NCI-H226 (cell line): ENCODE measurements at places on chromosomes 11 and 22.
A peak's percentile ranks its signal among the peaks of the same experiment; 100 is the strongest.

DNA sequence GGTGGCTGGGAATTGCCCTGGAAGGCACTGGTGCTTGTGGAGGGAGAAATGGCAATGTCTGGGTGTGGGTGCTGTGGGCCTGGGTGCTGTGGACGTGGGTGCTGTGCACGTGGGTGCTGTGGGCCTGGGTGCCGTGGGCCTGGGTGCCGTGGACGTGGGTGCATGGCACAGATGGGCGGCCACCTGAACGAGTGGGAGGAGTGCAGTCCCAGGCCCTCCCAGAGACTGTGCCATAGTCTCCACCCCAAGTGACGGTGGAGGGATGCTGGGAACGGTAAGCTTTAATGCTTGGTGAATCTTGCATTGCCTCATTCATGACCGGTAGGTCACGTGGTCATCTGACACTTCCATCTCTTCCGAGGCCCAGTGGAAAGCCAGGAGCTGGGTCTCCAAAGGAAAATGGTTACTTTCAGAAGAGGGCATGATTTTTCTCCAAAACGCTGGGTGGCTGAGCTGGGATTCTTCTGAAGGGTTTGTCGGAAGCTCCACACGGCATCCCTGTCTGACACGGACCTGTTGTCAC is 28.8 kb upstream of the BRSK2 start:
- no peak for DNase-seq

GRCh38 chr11:45748801-45749200 is 56.1 kb upstream of the SLC35C1 start:
- DNase-seq, result peak; percentile 23

DNA sequence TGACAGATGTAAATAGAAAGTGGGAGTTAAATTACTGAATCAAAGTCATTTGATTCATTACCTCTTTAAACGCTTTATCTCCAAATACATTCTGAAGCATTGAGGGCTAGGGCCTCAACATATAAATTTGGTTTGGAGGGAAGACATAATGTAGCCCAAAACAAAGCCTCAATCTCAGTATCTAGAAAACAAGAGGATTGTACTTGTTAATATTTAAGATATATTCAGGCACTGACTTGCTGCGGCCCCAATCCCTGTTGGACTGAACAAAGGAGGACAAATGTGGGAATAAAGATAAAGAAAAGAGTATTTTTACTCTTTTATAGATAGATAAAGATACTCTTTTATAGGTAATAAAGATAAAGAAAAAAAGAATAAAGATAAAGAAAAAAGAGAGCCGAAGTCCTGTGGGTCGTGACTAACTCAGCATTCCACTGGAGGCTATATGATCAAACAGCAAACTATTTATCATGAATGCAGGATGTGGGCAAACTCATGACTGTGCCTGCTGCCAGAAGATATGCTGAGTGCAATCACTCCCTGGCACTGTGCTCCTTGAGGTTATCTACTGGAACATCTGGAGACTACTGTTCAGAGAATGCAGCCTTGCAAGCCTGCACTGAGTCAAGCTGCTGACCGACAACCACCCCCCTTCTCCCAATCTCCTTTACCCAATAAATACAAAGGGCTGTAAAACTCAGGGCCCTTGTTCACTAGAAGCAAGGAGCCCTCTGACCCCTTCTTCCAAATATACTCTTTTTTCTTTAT is 6.9 kb downstream of the OR10V1 start:
- peak; percentile 98 for DNase-seq

DNA sequence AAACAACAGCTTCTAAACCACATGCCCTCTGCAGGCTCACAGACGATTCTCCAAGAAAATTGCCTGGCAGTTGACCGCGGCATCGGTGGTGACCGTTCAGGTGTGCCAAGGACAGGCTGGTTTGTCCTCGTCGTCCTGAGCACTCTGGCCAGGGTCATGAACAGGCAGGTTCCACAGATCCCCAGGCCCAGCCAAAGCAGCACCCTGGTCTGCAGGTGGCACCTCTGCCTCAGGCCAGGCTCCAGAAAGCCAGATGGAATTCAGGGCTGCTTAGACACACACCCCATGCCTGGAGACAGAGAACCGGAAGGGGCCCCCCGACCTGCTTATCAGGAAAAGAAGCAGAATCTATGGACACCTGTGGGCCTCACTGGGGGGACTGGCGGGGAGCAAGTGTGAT is 338.7 kb downstream of the BRD1 start:
- DNase-seq, result no peak

DNA sequence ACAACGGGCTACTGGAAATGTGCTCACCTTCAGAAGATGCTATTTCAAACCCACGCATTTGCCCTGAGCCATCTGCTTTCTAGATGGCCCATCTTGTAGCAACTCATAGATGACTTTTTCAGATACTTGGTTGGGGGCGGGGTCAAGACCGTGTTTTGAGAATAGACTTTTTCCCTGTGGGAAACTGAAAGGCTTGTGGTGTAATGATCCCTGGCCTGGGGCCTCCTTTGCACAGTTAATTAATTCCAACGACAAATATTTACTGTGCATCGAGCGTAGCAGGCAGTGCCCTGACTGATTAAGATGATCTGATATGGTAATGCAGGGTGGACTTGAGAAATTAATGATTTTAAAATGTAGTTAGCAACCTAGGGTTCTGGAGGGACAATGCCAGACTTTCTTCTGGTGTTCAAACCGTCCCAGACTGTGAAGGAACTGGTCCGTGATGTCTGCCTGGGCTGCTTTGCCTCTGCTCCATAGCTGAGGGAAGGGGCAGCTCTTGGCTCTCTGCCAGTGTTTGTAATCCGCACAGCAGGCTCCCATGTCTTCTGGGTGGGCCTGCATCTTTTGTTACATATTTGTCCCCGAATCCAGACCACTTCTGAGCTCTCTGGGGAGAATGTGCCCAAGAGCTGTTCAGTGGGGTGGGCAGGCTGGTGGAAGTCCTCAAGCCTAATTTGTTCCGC is 84.8 kb downstream of the ADAMTS15 start:
- no peak for DNase-seq

DNA sequence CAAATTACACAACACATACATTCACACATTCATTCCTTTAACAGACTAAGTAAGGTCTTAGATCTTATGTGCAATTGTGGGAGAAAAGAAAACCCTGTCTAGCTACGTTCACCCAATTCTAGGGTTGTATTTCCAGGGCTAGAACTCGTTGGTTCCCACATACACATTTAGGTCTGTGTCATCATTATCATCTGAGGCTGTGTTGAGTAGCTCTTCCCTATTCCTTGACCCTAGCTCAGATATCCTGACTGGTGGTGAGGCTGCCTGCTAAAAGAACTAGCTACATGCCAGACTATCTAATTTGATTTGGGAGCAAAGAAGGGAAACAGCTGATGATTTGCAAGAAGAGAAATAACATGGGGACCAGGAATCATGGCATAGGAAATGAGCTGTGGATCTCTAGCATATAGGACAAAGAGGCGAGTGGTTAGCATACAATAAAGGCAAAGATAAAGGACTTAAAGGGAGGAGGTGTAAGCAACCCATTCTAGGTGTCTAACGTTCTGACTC is 27.5 kb upstream of the OR10G7 start:
- DNase-seq, result no peak

- no peak for DNase-seq
Measured at GRCh38 chr11:91913407-91913806, 311.2 kb upstream of the FAT3 start.

DNA sequence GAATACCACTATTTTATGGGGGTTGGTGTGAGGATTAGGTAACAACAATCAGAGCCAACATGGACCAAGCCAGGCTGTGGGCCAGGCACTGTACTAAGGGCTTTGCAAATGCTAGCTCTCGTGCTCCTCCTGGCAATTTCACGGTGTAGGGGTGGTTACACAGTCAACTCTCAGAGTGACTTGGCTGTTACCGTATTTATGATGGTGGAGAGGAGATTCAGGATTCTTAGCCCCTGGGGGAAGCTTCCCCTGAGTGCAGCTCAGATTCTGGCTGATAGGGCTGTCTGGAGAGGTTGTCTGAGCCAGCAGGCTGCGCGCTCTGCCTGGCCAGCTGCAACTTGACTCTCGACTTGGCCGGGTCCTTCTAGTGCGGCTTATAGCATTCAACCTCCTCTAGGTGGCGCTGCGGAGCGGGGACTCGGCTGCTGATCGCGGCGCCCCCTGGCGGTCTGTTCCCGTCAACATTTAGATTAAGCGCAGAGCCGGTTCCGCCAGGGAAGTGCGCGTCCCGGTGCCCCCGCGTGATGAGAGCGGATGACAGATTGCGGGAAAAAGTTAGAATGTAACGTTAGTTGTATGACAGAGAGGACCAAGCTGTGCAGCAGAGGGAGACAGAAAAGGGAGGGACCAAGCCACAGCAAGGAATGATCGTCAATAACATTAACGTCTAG is 4.5 kb upstream of the NCF4 start:
- DNase-seq, result peak; percentile 47

DNA sequence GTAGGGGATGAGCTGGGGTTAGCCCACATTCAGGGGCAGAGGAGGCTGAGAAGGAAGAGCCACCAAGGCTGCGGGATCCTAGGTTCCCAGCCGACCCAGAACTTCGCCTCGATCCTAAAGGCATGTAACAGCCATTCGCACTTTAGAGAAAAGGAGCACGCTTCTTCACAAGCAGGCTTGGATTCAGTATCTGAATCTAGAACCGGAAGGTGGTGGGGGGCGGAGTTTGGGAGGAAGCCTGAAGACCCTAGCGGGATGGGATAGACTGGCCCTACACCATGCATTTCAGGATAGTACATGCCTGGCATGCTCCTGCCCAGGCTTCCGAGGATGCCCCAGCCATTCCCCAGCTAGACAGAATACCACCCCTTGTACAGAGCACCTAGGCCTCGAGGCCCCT is 4.4 kb downstream of the SCARF2 start:
- DNase-seq, result no peak

- peak; percentile 45 for DNase-seq
Measured at GRCh38 chr11:64842366-64842759, 2.1 kb downstream of the CDC42BPG start.

DNA sequence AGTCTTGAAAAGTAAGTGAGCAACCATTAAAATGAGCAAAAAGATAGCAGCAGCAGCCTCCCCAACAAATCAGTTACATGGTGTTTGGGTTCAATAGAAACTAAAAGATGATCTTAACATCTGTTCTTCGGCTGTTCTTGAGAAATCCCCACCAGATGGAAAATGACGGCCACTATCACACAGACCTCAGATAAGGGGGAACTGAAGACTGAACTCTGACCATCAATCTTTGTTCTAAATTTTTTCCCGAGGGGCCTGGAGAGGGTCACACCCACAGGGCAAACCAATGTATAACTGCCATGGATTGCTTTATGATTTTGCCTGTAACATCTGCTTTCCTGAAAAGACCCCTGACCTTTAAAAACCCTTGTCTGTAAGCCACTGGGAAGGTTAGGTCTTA is 624.8 kb upstream of the KIRREL3 start:
- DNase-seq, result no peak

- no peak for DNase-seq
Measured at GRCh38 chr11:93498161-93498560, 45.0 kb downstream of the SMCO4 start.

- no peak for DNase-seq
Measured at GRCh38 chr11:40168414-40168813, 1291.0 kb downstream of the LRRC4C start.

- DNase-seq, result no peak
Measured at GRCh38 chr11:62592146-62592815, 958 bp upstream of the TUT1 start.

- DNase-seq, result no peak
Measured at GRCh38 chr22:19818324-19819207, 36.1 kb downstream of the GNB1L start.

DNA sequence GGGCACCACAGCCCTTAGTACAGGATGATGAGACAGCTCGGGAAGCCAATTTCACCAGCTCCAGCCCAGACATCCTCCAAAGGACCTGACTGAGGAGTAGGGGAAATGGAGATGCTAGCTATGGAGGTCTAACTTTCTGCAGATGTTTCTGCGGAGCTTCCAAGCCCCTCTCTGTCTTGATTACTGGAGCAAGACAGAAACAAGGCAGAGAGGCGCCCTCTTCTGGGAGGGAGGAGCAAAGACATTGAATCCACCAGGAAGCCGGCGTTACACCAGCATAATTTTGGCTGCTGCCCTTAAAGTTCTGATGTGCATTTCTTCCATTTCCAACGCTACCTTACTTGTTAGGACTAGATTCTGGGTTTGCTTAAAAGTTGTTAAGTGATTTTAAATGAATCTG is 107.3 kb upstream of the HSD17B12 start:
- DNase-seq, result no peak

- no peak for DNase-seq
Measured at GRCh38 chr11:64848826-64849597, 4.6 kb upstream of the CDC42BPG start.

DNA sequence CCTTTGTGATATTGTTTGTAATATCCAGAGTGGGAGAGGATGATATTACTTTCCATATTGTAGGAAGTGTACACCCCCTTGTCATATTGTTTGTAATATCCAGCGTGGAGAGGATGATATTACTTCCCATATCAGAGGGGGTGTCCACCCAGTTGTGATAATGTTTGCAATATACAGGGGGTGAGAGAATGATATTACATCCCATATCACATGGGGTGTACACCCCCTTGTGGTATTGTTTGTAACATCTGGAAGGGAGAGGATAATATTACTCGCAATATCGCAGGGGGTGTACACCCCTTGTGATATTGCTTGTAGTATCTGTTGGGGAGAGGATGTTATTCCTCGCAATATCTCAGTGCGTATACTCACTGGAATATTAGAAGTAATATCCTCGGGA is 61.5 kb downstream of the PRSS23 start:
- no peak for DNase-seq

- peak; percentile 36 for DNase-seq
Measured at GRCh38 chr11:65503949-65504673, 5.3 kb downstream of the MALAT1 start.

DNA sequence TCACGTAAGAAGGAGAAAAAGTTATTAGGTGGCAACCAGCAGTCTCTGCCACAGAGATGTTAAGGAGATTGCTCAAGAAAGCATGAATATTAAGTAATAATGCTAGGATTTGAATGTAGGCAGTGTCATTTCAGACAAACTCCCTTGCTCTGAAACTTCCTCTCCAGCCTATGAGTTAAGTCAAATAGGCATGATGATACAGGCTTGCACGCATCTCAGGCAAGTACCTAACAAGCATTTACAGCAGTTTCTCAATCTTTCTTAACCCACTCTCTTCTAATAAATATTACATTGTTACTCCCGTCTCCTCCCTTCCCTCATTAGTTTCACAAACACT is 72.7 kb downstream of the RAB38 start:
- DNase-seq, result peak; percentile 39

GRCh38 chr11:57873196-57873911 is 111.8 kb downstream of the CTNND1 start:
- peak; percentile 79 for DNase-seq
